GM19239 (cell line): ENCODE measurements at places on chromosomes 11 and 22.
A peak's percentile ranks its signal among the peaks of the same experiment; 100 is the strongest.

GRCh38 chr11:134539285-134539684 is 127.2 kb upstream of the B3GAT1 start:
- DNase-seq, result no peak

DNA sequence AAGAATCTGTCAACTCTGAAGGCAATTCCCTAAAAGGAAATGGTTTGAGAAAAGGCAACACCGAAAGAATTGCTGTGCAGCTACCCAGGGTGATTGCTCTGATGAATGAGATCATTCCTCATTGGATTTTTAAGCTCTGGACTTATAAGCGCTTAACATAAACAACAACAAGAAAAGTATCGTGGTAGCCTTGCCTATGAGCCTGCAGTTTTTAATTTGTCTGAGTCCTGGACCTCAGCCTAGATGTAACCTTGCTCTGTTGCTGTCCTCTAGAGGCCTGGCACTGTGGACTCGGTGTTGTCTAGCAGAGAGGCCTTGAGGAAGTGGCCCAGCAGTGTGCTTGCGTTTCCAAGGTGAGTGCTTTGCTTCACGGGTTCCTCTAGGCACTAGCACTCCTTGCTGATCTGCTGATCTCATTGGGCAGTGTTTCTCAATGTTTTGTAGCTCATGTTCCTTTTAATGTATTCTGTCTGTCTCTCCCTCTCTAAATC is 20.4 kb downstream of the CCDC81 start:
- no peak for DNase-seq

DNA sequence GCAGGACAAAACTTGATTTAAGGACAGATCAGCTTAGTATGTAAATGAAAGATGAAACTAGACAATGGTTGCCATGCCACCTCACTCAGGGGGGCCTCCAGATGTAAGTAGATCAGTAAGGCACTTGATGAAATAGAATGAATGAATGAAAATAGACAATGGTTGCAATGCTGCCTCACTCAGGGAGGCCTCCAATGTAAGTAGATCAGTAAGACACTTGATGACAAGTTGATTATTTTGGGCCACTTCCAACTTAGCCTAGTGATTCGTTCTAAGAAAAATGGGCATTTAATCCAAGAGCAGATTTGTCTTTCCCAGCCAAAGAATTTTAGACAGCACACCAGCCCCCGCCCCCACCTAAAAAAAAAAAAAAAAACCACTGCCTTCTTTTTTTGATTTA is 19.2 kb upstream of the SLC5A12 start:
- no peak for DNase-seq

DNA sequence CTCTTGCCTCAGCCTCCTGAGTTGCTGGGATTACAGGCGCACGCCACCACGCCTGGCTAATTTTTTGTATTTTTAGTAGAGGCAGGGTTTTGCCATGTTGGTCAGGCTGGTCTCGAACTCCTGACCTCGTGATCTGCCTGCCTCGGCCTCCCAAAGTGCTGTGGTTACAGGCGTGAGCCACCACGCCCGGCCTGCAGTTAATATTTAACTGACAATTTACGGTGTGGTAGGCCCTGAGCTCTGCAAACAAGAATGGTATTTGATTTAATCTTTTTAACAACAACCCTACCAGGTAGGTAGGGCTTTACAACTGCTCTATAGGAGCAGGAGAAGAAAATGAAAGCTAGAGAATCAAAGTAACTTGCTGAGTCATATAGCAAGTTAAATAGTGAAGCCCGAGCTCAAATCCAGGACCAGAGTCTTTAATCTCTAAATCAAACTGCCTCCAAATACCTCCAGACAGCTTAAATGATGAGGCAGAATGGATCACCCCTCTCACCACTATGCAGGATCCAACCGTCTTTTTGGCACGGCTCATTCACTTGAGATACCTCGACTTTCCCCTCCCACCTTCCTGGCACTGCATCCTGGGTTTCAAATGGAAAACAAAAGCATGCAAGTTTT is 9.4 kb downstream of the UEVLD start:
- no peak for DNase-seq

GRCh38 chr22:45631841-45632238 is 39.8 kb upstream of the ATXN10 start:
- no peak for DNase-seq

DNA sequence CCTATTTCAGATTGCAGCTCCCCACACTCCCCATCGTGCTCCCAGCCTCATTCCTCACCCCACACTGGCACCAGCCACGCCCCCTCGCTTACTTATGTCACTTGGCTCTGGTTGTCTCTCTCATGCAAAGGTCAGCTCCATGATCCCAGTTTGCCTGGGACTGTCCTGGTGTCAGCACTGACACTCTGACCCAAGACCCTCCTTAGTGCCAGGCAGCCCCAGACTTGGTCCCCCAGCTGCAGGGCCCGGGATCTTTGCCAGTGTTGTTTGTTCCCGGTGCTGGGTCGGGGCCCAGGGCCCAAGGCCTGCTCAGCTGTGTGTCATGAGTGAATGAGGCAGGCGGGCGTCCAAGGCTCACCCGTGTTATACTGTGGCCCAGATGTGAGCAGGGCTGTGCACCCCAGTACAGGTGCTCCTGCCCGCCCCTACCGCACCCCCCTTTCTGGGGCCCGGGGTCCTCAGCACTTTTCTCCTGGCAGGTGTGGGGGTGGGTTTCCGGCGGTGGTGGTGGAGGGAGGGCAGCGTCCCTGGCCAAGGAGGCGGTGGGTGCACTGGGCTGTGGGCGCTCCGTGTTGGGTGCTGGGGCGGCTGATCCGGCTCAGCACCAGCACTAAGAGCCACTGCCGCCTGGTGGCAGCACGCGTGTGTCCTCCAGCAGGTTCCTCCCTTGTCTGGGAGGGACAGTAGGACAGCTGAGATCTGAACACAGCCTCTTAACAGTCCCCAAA is 19.5 kb downstream of the IL17REL start:
- DNase-seq, result peak; percentile 86

DNA sequence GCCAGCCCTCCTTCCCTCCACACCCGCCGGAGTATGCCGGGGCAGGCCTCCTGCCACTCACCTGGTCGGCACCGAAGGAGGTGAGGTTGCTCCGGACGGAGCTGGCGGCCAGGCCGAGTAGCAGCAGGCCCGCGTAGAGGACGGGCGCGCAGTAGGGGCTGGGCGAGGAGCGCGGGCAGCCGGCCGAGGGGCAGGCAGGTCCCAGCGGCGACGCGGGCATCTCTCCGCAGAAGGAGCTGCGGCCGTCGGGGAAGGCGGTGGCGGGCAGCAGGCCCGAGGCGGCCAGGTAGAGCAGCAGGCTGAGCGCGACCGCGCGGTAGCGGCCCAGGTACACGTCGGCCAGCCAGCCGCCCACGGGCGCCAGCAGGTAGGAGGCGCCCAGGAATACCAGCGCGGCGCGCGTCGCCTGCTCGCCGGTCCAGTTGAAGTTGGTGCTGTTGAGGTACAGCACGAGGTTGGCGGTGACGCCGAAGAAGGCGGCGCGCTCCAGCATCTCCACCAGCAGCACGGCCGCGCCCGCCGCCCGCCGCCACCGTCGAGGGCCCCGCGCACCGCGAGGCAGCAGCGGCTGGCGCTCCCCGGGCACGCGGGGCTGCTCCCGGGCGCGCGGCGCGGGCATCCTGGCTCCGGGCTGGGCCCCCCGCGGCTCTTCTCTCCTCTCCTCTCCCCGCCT is 907 bp downstream of the SLC15A3 start:
- DNase-seq, result no peak

DNA sequence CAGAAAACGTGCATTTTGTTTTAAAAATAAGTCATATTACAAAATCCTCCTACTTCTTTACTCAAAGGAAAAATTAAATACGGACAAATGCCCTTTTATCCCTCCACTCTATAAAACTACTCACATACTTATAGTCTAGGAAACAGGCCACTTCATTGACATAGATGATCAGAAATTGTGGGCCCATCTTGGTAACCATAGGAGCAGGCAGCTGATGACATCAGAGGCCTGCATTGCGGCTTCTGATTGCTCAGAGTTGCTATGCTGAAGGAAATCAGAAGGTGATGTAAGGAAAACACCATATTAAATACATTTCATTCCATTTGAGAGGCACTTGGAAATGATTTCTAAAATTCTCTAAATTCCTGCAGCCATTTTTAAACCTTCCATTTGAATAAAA is 27.0 kb downstream of the FAM76B start:
- DNase-seq, result no peak

GRCh38 chr22:17866127-17866526 is 91.9 kb upstream of the BID start:
- DNase-seq, result no peak

GRCh38 chr22:49253656-49254055 is 574.0 kb downstream of the BRD1 start:
- no peak for DNase-seq

DNA sequence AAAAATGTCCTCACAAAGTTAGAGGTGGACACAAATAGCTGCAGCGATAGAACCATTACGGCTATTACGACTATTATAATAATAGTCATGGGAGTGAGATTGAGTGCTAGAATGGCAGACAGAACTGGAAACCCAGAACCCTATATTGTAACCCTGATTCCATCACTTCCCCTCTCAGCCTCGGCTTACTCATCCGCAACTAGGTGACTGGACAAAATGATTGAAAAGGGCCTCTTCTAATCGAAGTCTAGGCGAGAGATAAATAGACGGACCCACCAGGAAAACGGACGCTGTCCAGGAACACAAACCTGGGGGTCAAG is 629 bp downstream of the PSMA1 start:
- no peak for DNase-seq

GRCh38 chr11:96038046-96038445 is 114.1 kb upstream of the MTMR2 start:
- DNase-seq, result no peak

GRCh38 chr11:118565051-118565450 is 680 bp downstream of the IFT46 start:
- DNase-seq, result no peak
